ENCODE measurements at places on chromosomes 6 and 20.

DNA sequence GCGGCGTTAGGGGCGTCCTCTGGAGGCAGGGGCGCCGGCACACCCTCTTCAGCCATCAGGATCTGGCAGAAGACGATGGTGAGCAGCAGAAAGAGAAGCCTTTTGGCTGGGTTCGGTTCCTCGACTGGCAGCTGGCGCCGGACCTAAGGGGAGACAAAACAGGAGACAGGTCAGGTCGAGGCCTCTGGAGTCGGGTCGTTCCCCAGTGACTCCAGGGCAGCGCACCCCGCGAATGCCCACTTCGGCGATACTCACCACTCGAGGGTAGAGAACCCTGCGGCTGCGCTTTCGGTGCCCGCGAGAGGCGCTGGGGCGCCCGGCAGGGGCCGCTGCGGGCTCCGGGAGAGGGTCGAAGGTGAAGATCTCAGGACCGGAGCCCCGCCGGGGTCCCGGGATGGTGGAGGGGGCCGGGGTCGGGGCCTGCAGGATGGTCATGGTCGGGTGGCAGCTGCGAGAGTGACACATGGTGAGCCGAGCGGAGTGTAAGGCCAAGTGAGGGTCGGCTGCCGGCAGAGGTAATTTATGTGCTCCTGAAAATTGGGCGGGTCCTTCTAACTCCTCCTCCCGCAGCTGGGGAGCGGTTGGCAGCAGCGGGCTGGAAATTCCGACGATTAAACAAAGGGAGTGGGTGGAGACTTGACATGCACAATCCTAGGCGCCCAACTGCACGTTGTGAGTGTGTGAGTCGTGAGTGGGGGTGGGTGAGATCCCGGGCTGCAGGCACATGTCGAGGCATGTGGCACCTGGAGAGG, at the start of gene IER3:
IER3 (minus strand) TSS at position 494 of the 752 bp plus-strand sequence; CDS start at position 465, 29 bp downstream.
- DNase-seq: peak; percentile 91

- DNase-seq: no peak
Observed at GRCh38 chr6:3869632-3870527, 20.7 kb downstream of the FAM50B start.

DNA sequence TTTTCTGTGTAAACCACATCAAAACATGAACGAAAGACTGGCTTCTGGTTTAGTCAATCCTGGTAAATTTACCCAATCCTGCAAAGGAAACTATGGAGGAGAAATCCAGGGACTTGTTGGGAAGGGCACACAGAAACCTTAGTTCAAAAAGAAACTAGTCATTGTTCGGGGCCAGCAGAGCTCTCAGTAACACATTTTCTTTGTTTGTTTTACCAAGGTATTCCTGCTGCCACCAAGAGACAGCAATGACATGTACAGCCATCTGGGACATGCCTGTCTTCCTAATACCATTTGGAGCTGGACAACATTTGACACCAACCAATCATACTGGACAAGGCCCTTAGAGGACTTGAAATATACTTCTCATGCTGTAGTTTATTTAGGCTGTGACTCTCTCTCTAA, 8.3 kb downstream of the OARD1 start:
- no peak for DNase-seq

DNA sequence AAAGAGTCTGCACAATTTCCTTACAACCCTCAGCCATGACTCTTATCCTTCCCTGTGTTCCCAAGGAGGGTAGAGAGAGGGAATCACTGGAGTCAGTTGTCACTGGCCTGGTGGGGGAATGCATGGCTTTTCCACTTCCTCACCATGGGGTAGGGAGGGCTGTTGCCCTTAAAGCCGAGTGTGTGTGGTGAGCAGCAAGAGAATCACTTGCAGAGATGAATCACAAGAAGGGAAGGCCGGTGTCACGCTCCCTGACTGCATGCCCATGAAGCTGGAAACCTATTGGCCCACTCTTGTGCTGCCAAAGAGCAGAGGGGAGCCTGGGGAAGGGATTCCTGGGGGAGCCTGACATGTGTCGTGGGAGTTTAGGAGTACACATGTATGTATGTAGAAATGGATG, 18.1 kb upstream of the BMP6 start:
- no peak for DNase-seq

DNA sequence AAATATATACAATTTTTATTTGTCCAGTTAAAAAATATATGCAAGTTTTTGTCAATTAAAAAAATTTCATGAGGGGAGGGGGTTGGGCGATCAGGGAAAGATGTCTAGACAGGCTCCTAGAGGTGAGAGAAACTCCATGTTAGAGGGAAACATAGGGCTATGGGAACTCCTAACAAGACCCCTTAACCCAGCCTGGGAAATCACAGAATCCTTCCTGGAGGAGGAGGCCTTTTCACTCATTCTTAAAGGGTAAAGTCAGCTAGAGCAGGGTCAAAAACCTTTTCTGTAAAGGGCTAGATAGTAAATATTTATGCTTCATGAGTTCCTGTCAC, 75.9 kb upstream of the PTPN1 start:
- DNase-seq: no peak

DNA sequence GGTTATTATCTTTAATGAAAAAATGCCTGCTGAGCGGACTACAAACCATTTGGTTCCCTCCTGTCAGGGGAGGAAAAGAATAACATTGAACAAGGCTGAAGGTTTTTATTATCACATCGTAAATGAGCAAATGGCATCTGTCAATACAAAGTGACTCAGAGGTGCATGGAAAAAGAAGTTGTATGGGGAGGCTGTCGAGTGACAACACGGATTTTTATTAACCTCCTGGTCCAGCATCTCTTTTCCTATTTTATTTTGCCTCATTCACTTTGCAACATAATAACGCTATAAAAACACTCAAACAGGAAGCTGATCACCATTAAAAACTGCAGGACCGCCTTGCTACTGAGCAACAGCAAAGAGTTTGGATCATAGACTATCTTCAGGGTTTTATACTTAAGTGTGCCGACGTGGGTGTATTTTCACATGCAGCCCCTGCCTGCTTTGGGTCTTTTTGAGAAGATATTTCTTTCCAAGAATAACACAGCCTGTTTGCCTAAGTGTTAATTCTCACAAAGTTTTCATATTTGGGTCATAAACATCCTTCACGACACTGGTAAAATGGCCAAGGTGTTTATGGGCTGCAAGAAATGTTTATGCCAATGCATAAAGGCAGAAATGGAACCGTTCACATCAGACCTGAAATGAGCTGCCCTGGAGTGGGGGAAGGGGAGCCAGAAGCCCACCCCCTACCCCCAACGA, 132.1 kb upstream of the SALL4 start:
- no peak for DNase-seq

- DNase-seq: no peak
Observed at GRCh38 chr6:44806656-44807055, 419.1 kb downstream of the CDC5L start.

GRCh38 chr6:27940766-27941165, 16.3 kb upstream of the OR2B6 start:
- DNase-seq: no peak

All from Right ventricle myocardium inferior (tissue), 1 donor.